Right atrium auricular region (tissue), 2 donors: ENCODE measurements at places on chromosomes 6 and 20. TPM values are rescaled to one million over a fixed set of nuclear protein-coding genes. Genes with fewer than 3 reads are reported as not detected.
A peak's percentile ranks its signal among the peaks of the same experiment; 100 is the strongest.

- H3K4me3 ChIP-seq = no peak overlapping the region
- H3K27ac ChIP-seq = no peak overlapping the region
- no peaks in the 10 kb centered on the region for H3K36me3 ChIP-seq
Observed at GRCh38 chr6:81169166-81169565, 583.3 kb downstream of the TENT5A start.

DNA sequence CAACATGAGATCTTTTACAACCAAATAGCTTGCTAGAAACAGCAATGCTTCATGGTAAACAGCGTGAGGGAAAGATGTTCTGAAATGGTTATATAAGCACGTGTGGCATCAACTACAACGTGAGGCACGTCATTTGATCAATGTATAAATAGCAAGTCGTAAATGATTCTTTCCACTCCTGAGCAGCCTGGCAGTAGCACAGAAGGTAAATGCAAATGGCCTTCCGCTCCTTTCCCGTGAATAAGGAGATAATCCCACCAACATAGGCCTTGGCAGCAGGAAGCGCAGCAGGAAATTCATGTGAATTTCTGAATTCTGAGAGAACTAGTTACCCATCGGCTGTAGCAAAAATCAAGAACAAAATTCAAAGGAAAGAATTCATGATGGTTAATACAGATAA is 17.0 kb downstream of the RPS6KA2 start:
- no peak overlapping the region for H3K4me3 ChIP-seq
- no peaks in the 10 kb centered on the region for H3K27me3 ChIP-seq
- H3K27ac ChIP-seq = no peak overlapping the region

DNA sequence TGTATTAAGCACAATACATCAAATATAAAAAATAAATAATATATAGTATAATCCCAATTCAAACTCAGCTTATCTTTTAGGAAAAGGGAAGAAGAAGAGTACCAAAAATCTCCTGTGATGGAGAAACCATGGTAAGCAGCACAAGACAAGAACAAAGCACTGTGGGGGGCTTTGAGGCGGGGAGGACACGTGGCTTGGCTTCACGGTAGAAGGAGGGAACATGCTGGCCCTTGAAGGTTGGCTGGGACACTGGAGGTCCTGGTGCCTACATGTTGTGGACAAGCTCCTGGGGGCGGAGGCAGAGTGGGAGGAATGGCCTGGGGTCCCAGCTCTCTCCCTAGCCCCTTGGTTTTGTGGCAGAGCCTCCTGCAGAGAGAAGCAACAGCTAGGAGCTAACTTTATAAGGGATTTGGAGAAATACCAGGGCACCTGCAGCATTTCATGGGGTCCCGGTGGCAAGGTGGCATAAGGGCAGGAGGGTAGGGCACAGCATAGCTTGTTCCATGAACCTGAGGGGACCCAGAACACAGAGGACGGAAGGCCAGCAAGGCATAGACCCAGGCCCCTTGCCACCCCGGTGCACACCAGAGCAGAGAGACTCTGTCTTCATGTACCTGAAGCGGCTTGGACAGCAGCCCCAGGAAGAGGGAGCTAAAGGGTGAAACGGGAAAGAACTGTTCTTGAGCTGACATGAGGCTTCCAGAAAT is 72.0 kb downstream of the LY86 start:
- no peaks in the 10 kb centered on the region for H3K4me1 ChIP-seq
- H3K27me3 ChIP-seq = no peaks in the 10 kb centered on the region
- no peak for DNase-seq
- no peaks in the 10 kb centered on the region for H3K36me3 ChIP-seq

DNA sequence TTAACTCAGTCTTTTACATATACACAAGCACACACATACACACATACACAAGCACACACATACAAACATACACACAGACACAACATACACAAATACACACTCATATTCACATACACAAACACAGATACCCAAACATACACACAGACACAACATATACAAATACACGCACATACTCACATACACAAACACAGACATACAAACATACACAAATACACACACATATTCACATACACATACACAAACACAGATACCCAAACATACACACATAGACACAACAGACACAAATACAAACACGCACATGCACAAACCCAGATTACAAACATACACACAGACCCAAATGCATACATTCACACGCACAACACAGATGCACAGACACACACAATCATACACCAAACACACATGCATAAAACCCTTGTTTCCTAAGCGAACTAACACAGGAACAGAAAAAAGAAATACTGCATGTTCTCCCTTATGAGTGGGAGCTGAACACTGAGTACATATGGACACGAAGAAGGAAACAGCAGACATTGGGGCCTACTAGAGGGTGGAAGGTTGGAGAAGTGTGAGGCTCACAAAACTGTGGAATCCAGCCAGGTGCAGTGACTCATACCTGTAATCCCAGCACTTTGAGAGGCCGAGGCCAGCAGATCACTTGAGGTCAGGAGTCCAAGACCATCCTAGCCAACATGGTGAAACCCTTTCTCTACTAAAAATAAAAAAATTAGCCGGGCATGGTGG is 34.2 kb downstream of the PIM1 start:
- no peaks in the 10 kb centered on the region for H3K36me3 ChIP-seq
- H3K27ac ChIP-seq = no peak overlapping the region
- DNase-seq = no peak
- no peak overlapping the region for H3K4me3 ChIP-seq
- no peaks in the 10 kb centered on the region for H3K27me3 ChIP-seq

DNA sequence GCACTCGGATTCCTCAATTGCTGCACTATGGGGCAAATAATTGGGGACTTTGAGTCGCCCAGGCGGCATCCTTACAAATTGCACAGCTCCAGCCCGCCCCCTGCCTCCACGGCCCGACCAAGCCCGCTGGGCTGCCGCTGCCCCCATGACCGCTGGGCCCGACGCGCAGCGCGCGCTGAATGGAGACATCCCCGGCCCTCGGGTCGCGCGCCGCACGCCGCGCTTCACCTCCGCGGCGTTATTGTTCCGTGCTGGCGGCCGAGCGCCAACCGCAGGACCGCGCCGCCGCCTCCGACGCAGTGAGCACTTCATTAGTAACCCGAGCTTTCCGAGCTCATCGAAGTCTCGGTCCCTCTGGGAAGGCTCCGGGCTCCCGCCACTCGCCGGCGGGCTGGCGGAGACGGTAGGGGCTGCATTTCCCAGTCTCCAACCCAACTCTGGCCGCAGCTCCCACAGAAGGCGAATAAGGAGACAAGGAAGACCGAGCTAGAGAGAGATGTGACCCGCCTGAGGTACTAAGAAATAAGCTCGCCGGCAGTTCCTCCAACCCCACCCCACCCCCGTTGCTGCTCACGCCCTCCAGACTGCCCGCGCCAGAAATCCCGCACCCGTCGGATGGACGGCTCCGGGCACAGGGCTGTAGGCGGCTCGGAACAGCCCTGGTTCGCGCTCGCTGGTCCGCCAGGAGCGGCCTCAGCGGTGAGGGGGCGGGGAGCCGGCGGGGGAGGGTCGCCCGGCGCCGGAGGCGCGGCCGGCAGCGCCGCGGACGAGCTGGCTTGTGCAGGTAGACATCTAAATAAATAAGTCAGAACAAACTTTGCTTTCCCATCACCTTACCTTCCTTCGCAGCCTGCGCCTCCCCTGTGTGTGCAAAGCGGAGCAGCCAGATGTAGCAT is 703 bp downstream of the EPHA7 start:
- peak overlapping the region; percentile 88 for H3K27ac ChIP-seq
- H3K36me3 ChIP-seq = no peaks in the 10 kb centered on the region
- no peak for DNase-seq
- H3K4me3 ChIP-seq = peak overlapping the region; percentile 64
- peaks cover 5% of the 10 kb centered on the region for H3K27me3 ChIP-seq

GRCh38 chr6:133995296-133995695 is 42.3 kb downstream of the TBPL1 start:
- H3K27ac ChIP-seq = no peak overlapping the region
- no peaks in the 10 kb centered on the region for H3K27me3 ChIP-seq
- peaks cover 11% of the 10 kb centered on the region for H3K36me3 ChIP-seq
- peaks cover 27% of the 10 kb centered on the region for H3K4me1 ChIP-seq

- H3K36me3 ChIP-seq = no peaks in the 10 kb centered on the region
- no peaks in the 10 kb centered on the region for H3K4me1 ChIP-seq
- H3K27ac ChIP-seq = no peak overlapping the region
- H3K27me3 ChIP-seq = no peaks in the 10 kb centered on the region
- H3K4me3 ChIP-seq = no peak overlapping the region
- no peak for DNase-seq
Observed at GRCh38 chr6:143087856-143088255, 27.2 kb downstream of the AIG1 start.

- H3K27ac ChIP-seq = no peak overlapping the region
- no peaks in the 10 kb centered on the region for H3K27me3 ChIP-seq
- H3K4me1 ChIP-seq = no peaks in the 10 kb centered on the region
- no peak overlapping the region for H3K4me3 ChIP-seq
- DNase-seq = peak; percentile 74
Observed at GRCh38 chr6:143427109-143427817, 23.2 kb downstream of the ADAT2 start.

- H3K36me3 ChIP-seq = no peaks in the 10 kb centered on the region
- no peak for DNase-seq
- no peaks in the 10 kb centered on the region for H3K27me3 ChIP-seq
- no peak overlapping the region for H3K4me3 ChIP-seq
Observed at GRCh38 chr6:151723152-151723551, 84.3 kb upstream of the ESR1 start.

DNA sequence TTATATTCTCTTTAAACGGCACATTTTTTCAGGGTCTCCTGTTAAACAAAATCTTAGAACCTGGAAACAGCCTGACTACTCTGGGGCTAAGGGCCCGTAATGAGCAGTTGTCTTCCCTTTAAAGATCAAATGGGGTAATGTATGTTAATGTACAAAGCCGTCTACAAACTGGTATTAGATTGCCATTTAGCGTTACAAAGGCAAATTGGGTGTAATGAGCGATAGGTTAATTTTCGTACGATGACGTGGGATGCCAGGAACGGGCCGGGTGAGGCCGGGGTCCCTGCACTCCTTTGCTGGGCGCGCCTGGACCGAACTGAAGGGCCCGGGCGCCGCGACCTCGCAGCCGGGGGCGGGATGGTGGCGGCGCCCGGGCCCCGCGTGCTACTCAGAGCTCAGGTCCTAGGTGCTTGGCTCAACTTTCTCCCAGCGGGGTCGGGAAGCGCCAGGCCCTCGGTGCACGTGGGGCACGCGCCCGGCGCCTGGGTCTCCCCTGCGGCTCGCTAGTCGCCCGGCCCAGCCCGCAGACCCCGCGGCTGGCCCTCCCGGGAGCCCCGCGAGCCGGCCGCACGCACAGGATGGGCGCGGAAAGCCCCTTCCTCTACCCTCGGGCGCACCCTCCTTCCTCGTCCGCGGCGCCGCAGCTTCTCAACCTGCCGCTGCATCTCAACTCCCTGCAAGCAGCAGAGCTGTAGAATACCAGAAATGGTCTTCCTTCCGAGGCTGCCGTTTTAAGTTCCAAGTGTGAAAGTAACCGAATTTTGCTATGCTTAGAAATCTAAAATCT is 5.9 kb downstream of the NKX2-4 start:
- no peak for DNase-seq
- peaks cover 34% of the 10 kb centered on the region for H3K36me3 ChIP-seq
- H3K27ac ChIP-seq = no peak overlapping the region

- H3K27me3 ChIP-seq = no peaks in the 10 kb centered on the region
- H3K36me3 ChIP-seq = no peaks in the 10 kb centered on the region
- H3K4me1 ChIP-seq = no peaks in the 10 kb centered on the region
- H3K27ac ChIP-seq = no peak overlapping the region
Observed at GRCh38 chr6:3410385-3411360, 46.2 kb downstream of the SLC22A23 start.

DNA sequence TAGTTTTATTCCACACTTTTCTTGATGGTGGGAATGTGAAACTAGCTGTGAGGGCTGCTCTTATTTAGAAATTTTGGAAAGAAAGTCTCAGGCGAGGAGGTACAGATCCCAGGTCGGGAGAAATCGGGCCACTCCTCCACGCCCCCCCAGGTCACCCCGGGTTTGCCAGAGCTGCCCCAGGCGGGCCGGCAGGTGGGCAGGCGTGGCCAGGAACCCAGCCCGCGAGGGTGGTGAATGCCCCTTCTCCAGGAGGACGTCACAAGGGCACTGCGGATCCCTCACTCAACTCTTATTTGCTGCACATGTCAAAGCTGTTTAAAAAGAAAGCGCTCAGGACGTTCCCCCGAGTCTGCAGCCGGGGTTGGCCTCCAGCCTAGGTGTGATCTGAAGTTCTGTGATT is 60.5 kb upstream of the SLCO4A1 start:
- no peak overlapping the region for H3K4me3 ChIP-seq
- H3K36me3 ChIP-seq = no peaks in the 10 kb centered on the region
- no peaks in the 10 kb centered on the region for H3K27me3 ChIP-seq
- no peak for DNase-seq
- no peak overlapping the region for H3K27ac ChIP-seq

DNA sequence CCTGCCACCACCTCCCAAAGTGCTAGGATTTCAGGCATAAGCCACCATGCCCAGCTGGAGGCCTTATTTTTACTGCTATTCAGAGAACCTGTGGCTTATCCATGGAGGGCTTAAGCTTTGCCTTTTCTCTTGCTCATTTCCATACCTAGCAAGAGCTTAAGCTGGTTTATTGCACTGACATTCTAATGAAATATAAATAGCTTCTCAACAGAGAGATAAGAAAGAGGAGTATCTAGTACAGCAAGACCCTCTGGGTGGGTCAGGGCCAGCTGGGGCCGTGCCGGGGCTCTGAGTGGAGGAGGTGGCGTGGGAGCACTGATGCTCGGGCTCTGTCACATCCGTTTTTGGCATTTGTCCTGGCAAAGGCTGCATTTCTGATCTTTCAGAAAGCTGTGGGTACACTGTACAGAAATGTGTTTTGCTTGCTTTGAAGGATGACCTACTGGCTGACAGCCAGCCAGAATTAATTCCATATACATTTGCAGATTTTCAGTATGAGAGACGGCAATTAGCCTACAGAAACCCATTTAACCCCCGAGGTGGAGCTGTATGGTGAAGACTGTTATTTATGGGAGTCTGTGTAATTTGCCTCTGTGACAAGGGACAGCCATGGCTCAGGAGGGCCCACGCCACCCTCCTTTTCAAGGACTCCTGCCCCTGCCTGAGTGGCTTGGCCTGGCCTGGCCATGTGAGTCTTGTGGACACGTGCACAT is 181.6 kb upstream of the AKAP12 start:
- peak overlapping the region; percentile 71 for H3K27ac ChIP-seq
- DNase-seq = no peak
- H3K4me1 ChIP-seq = no peaks in the 10 kb centered on the region
- H3K27me3 ChIP-seq = no peaks in the 10 kb centered on the region
- H3K36me3 ChIP-seq = no peaks in the 10 kb centered on the region

The TAF11 gene
- total RNA-seq = 17.1 TPM

The DEFB124 gene
- total RNA-seq = not detected

The MED23 gene
- 10.5 TPM for total RNA-seq

The HTR1E gene
- total RNA-seq = not detected

The CAGE1 gene
- total RNA-seq = not detected

The GSTA1 gene
- not detected for total RNA-seq

The KHDC1 gene
- total RNA-seq = 1.8 TPM

The PDYN gene
- total RNA-seq = not detected

The STK4 gene
- 7.3 TPM for total RNA-seq

The LAMA4 gene
- total RNA-seq = 47.1 TPM

The OPRL1 gene
- 0.75 TPM for total RNA-seq

The DOP1A gene
- 26.1 TPM for total RNA-seq

The AHI1 gene
- total RNA-seq = 8.5 TPM

The OLIG3 gene
- not detected for total RNA-seq

The FAM83C gene
- total RNA-seq = not detected

The PTGIS gene
- 59.8 TPM for total RNA-seq

The CDK19 gene
- total RNA-seq = 6.3 TPM

The FOXF2 gene
- 0.55 TPM for total RNA-seq
